ENCODE measurements at places on chromosomes 12 and 14.

GRCh38 chr14:30275604-30276003 is 283.4 kb upstream of the G2E3 start:
- DNase-seq = no peak

DNA sequence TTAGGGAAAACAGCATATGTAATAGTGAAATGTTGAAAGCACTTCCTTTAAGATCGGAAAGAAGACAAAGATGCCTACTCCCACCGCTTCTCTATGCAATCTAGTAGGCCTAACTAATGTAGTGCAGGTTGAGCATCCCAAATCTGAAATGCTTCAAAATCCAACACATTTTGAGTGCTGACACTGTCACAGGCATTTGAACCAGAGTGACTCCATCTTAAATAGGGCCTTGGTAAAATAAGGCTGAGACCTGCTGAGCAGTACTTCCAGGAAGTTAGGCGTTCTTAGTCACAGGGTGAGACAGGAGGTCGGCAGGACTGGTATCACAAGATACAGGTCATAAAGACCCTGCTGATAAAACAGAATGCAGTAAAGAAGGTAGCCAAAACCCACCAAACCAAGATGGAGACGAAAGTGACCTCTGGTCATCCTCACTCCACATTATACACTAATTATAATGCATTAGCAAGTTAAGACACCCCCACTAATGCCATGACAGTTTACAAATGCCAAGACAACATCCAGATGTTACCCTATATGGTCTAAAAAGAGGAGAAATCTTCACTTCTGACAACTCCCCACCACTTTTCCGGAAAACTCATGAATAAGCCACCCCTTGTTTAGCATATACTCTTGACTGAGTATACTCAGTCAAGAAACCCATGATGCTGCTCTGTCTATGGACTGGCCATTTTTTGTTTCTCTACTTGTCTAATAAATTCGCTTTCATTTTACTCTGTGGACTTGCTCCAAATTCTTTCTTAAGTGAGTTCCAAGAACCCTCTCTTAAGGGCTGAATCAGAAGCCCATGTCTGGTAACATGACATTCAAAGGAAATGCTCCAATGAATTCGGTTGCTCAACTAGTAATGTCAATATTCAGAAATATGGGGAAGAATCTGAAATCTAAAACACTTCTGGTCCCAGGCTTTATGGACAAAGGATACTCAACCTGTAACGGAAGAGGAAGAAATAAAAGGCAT is 47.1 kb upstream of the MTERF2 start:
- no peak for DNase-seq

GRCh38 chr12:106445959-106446358 is 88.4 kb downstream of the POLR3B start:
- DNase-seq = no peak

GRCh38 chr14:61925043-61925442 is 162.8 kb downstream of the SNAPC1 start:
- DNase-seq = no peak

GRCh38 chr14:69663300-69663643 is 51.9 kb downstream of the SUSD6 start:
- no peak for DNase-seq
